NCI-H345 (cell line): ENCODE measurements at places on chromosomes 1 and 21.

DNA sequence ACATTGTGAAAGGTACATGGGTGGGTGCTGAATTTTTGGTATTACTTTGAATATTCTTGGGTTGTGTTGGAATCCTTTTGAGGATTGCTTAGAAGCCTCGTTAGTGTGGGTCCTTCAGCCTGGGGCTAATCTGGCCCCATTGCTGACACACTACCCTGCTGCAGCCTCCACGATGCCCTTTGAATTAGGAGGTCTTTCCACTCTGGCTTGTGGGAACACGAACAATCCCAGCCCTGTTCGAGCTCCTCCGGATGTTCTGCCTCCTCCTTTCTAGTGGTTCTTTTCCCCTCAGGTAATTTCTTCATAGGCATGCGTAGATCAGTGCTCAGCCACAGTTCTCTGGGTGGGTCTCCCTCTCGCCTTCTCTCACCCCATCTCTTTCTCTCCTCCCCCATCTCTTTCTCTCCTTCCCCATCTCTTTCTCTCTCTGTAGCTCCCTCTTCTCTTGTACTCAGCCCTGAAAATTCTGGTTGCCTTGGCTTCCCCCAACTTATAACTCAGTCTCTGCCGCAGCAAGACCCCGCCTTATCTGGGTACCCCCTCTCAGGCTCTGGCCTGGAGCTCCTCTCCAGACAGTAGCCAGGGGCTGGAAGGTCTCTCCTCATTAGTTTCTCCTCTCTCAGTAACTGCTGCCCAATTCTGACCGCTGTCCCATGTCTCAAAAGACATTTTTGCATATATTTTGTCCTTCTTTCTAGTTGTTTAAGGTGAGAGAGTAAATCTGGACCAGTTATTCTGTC, 46.0 kb upstream of the SLC19A1 start:
- DNase-seq = no peak

DNA sequence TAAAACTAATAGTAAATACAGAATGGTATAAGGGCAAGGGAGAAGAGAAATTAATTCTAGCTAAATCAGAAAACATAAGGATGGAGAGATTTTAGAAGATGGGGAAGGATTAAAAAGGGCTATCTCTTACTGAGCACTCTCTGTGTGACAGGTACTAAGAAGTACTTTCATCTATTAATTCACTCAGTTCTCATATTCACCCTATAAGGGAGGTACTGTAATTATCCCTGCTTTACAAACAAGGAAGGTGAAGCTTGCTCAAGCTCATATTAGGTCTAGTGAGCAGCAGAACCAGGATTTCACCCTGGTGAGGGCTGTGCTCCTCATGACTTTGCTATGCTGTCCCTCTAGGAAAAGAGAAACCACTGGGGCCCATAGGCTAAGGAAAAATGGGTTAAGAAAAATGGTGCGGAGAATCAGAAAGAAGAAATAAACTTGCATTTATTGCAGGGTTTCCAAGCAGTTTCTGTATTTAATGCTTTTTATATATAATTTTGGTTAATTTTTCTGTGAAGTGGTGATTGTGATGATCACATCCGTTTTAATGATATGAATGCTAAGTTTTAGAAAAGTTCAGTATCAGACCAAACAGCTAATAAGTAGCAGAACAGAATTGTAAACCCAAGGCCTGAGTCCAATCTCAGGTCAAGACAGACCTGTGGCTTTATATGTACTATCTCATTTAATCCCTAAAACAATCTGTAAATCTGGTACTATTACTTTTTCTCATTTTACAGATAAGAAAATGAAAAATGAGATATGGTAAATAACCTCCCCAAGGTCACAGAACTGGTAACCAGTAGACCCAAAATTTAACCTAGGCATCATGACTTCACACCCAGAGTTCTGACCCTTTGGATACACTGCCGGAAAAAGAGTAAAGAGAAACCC, 1.7 kb downstream of the PCNX2 start:
- DNase-seq = peak; percentile 5

GRCh38 chr1:84912726-84913554, 19.9 kb upstream of the LPAR3 start:
- DNase-seq = no peak

DNA sequence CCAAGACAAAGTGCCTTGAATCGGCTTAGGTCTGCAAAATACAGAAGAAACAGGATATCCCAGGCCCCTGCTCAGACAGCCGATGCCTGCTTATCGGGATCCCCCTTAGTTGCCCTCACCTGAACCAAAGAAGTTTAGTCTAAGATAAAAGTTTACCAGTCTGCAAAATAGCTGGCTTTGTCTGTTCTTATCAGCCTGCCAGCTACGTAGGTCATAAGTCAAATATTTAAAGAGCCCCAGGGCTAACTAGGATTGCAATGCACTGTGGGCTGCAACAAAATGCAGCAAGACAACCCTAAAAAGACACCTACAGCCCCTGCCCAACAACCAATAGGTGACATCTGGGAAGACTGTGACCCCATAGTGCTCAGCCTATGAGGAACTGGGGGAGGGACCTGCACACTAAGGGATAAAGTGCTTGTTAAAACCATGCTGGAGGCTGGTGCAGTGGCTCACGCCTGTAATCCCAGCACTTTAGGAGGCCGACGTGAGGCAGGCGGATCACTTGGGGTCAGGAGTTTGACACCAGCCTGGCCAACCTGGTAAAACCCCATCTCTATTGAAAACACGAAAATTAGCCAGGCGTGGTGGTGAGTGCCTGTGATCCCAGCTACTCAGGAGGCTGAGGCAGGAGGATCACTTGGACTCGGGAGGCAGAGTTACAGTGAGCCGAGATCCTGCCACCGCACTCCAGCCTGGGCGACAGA, 27.4 kb downstream of the LRRC3 start:
- no peak for DNase-seq

GRCh38 chr1:211903490-211904245, 73.1 kb upstream of the LPGAT1 start:
- no peak for DNase-seq

DNA sequence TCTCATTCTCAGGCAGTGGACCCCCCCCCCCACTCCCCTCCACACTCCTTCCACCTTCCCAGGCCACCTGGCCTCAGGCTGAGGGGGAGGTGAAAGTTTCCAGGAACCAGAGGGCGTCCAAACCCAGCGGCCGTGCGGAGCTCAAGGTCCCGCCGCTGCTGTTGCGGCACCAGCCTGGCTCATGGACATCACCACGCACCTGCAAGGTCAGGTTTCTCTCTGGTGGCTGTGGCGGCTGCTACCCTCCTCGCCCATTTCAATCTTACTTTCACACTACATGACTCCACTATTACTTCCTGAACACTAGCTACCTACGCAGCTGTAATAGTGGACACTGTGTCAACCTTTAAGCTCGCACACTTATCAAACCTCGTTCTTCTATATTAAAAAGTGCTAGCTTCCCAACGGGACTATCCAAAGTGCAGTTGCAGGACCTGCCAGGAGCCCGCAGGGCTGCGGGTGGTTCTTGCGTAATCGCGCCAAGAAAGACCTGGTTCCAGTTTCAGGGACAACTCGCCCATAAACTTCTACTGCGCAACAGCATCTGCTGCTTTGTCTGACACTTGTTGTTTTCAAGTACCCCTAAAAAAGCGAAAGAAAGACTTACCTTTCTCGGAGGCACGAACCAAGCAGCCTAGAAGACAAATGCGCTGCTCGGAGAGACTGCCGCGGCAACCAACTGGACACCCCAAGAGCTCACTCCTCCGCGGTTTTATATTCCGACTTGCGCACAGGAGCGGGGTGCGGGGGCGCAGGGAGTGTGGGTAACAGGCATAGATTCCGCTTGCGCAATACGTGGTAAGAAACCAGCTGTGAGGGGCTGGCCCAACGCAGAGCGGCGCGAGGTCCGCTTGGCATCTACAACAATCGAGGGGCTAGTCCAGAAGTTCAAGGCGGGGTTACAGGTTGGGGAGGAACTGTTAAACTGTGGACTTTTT, at the start of gene DIRAS3:
Gene DIRAS3 (minus strand): TSS at position 687 of the 938 bp plus-strand sequence. CDS start 3,330 bp downstream, outside the sequence.
- no peak for DNase-seq

GRCh38 chr21:45384656-45385548, 20.1 kb upstream of the COL18A1 start:
- DNase-seq = no peak

DNA sequence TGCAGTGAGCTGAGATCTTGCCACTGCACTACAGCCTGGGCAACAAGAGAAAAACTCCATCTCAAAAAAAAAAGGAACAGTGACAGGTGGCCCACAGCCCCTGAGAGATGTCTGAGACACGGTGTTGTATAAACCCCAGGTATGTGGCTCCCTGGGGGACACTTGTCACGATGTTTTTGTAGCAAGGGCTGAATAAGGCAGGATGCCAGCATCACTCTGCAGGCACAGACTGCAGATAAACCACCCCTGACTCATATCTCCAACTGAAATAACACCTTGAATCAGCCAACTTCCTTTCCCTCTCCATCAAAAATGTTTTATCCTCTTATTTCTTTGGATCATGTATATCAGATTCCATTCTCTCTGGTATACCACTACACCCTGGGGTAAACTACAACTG, 52.5 kb downstream of the NMNAT2 start:
- peak; percentile 36 for DNase-seq

DNA sequence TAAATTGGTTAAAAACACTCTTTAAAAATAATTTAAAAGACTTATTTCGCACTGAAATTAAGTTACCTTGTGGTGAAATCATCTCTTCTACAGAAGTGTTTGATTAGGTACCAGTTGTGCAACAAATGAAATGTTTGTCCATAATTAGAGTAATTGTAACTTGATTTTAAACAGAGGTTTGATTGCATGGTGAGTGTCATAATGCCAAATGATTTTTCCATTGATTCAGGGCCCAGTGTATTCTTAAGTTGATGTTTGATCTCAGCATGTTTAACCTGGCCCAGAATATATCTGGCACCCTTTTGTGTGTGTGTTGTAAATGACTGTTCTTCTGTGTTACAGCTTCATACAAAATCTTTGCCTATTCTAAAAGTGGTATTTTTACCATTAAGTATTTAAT, 28.5 kb downstream of the LRRC8B start:
- DNase-seq = peak; percentile 50

DNA sequence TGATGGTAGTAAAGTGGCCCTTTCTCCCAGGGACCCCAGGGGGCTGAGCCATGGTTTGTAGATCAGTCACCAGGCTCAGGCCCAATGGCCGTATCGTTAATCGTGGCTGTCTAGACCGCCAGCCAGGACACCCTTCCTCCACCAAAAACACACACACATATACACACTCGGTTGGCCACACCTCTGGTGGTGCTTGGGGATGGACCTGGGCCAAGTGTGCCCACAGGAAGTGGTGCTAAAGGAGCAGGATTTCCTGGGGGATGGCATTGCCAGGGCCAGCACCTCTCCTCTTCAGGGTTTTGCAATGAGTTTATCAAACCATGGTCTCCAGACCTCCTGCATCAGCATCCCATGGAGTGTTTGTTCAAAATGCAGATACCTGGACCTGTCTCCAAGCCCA, 36.2 kb downstream of the CITED4 start:
- no peak for DNase-seq
